ENCODE measurements at places on chromosomes 7 and 10.
A peak's percentile ranks its signal among the peaks of the same experiment; 100 is the strongest.

GRCh38 chr7:159175792-159176191 lies 31.1 kb upstream of the VIPR2 start:
- DNase-seq: no peak

DNA sequence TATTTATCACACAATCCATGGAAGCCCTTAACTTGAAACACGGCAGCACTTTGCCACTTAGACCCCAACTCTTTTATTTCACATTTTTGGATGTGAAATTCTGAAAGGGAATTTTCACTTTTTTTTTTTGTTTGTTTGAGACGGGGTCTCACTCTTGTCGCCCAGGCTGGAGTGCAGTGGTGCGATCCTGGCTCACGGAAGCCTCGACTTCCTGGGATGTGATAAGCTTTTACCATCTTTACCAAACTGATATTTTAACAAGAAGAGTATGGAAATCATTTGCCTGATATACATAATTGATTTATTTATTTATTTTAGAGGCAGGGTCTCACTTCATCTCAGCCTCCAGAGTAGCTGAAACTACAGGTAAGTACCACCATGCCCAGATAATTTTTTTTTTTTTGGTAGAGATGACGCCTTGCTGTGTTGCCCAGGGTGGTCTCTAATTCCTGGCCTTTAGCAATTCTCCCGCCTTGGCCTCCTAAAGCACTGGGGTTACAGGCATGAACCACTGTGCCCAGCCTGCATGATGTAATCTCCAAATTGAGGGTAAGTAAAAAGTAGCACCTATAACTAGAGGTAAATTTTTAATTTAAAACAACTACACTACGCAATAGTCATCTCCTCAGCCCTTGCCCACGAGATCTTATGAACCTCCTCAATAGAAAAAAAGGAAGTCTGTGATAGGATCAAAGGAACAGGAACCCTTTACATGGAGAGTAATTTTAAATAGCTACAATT lies 180.7 kb upstream of the KLF14 start:
- DNase-seq: no peak

DNA sequence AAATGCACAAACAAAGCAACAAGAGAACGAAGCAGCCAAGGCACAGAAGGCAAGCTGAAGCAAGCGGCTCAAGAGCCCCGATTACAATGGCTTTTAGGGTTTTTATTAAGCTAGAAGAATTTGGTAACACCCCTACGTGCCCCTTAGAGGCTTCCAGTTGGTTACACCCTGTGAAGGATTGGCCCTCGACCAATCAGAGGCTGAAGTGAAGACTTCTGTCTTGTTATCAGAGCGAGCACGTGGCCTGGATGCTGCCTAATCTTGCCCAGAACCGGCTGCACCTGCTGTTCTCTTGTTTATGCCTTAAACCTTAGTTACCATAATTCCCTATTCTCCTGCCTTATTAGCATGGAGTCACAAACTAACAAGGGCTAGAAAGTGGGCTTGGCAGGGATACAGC lies 21.4 kb downstream of the KCNK18 start:
- DNase-seq: no peak

DNA sequence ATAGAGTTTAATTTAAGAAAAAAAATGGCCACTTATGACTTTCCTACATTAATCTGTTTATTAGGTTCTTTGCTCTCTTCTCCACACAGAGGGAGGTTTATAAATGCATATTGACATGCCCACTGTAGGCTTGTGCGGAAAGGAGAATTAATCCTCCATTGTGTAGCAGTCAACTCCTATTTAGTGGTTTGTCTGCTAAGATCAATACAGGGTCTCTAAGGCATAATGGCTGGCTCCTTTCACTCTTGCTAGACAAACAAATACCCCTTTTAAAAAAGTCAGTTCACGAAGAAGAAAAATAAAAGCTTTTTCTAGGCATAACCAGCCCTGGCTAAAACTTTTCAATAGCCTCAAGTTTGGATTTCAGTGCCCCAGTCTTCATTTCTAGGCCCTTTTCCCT lies 141.6 kb downstream of the TSPAN12 start:
- no peak for DNase-seq

- DNase-seq: no peak
These were observed 319.8 kb downstream of the FRMD4A start for GRCh38 chr10:14010769-14011574.

- DNase-seq: no peak
These were observed 109.5 kb upstream of the ITGB1 start for GRCh38 chr10:33067481-33067880.

DNA sequence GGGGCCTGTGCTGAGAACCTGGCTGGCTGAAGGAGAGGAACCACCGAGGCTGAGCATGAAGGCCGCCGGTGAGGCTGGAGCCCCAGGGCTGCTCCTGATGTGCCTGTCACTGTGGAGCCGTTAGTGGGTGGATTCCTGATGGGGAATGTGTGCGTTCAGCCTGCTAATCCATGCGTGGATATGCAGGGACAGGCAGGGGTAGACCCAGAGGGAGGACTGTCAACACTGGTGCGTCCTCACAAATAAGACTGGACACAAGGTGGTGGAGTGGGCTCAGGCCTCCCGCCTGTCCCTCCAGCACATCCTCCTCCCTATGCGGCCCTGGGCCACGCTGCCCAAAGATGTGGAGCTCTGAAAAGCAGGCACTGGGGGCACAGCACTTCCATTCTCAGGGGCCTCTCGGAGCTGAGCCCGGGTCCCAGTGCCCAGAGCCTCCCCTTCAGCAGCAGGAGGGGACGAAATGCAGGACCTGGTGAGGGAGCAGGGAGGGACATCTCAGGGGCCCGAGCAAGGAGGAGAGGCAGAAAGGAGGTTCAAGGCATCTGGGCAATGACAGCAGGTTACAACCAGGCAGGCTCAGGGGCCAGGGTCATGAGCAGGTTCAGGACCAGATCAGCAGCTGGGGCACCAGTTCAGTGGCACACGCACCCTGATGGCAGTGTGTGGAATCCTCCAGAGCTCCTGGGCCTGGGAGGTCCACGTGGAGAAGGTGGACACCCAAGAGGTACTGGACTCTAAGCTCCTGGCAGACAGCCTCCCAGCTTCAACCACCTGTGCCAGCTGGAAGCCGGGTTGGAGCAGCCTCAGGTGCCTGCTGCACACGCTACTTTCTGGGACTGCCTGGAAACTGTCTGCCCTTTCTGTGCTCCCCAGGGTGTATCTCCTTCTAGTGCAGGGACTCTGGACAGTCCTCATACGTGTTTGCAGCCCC lies 33.5 kb upstream of the ANTXRL start:
- DNase-seq: no peak

DNA sequence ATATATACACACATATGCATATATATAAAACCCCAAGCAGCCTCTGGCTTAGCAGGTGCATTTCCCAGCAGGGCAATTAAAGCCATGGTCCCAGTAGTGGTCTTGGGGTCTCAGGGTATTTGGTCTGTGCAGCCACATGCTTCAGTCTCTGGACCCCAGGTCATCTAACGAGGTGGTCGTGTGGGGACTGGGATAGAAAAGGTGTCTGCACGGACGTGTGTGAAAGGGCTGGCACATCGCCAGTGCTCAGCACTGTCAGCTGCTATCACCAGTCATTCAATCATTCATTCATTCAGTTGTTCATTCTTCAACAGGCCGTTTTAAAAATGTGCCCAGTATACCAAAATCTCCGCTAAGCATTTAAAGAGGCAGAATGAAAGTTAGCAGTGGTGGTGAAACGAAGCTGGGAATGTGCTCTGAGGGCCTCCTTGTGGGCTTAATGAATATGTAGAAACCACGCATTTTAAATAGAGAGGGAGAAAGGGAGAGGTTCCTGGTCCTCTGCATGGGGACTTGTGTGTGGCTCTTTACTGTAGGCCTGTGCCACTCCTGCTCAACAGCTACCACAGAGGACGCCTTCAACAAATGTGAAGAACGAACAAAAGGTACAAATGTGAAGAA lies 170.4 kb downstream of the EGFR start:
- no peak for DNase-seq

DNA sequence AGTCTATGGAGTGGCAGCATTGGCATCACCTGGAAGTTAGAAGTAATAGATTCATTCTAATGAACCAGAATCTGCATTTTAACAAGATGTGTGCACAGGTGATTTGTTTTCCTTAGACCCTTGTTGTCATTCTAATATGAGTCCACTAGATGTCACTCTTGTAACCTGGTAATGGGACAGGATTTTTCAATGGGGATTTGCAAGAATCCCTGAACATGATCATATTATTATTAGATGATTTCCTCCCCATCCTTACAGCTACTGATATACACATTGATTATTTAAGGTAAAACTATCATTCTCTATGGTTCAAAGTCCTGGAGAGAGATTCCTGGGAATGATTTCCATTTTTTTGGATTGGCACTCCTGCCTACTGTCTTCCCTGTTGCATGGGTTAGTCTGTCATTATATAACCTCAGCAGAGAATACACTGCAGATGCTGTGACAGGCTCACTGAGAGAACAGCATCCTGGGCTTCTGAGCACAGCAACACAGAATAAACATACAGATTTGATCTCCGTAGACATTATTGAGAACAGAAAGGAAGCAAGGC lies 194.9 kb downstream of the SUGCT start:
- peak; percentile 35 for DNase-seq

DNA sequence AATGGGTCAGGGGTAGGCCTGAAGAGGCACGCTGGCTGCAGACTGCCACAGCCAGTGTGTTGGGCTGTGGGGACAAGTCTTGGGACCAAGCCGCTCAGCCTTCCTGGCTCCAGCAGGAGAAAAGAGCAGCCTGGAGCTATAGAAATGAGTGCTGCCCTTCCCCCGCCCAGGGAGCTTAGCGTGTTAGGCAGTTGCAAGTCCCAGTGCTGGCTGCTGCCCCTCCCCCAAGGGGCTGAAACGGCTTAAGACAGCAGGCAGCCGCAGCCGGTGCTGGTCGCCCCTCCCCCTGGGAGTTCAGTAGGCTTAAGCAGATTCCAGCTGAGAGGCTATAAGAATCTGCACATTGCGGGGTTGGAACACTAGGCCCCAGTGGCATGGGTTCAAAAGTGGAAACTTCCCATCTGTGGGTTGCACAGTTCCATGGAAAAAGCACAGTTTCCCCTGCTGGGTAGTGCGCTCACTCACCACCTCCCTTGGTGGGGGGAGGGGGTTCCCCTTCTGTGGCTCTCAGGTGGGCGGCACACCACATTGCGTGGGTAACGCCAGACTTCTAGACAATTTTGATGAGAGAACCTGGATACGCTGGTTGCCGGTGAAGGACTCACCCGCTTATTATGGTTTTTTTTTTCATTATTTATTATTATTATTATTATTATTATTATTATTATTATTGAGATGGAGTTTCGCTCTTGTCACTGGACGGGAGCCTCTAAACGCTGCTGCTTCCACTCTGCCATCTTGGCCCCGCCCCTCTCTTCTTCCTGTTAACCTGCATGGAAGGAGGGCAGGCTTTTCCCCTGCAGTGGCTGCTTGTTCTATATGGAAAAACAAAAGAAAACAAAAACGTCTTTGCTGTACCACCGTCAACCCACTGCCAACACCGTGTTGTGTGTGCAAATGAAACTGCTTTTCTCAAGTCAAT lies 151.1 kb downstream of the CXCL12 start:
- DNase-seq: no peak

DNA sequence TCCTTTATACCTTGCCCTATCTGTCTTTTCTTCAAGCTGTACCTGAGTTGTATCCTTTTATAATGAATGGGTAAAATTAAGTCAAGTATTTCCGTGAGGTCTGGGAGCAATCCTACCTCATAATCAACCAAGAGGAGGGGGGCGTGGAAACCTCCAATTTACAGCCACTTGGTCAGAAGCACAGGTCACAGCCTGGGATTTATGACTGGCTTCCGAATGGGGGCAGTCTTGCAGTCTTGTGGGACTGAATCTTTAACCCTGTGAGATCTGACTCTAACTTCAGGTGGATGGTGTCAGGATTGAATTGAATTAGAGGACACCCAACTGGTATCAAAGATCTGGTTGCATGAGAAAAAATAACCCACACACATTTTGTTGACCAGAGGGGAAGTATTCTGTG lies 23.5 kb upstream of the KCNMA1 start:
- DNase-seq: no peak

GRCh38 chr7:130899071-130899560 lies 165.1 kb upstream of the KLF14 start:
- DNase-seq: no peak

DNA sequence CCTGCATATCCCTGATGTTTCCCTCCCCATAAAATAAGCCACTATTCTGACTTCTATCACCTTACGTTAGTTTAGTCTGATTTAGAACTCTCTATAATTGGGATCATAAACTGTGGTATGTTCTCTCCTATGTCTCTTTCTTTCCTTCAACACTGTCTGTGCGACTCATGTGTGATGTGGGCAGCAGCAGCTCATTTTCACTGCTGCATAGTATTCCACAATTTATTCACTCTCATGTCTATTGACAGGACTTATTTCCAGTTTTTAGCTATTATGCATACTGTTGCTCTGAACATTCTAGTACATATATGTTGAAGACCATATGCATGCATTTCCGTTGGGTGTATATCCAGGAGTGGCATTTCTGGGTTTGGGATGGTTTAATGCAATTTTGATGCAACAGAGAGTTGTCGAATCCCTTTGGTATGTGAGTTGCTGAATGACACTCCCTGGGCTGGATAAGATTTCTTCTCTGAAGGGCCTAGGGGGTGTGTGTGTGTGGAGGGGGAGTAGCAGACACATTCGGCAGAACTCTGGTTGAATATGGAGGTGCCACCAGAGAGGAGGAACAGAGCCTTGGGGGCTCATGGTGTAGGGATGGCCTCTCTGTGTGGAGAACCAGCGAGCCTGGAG lies 87.8 kb upstream of the PCBD1 start:
- no peak for DNase-seq

DNA sequence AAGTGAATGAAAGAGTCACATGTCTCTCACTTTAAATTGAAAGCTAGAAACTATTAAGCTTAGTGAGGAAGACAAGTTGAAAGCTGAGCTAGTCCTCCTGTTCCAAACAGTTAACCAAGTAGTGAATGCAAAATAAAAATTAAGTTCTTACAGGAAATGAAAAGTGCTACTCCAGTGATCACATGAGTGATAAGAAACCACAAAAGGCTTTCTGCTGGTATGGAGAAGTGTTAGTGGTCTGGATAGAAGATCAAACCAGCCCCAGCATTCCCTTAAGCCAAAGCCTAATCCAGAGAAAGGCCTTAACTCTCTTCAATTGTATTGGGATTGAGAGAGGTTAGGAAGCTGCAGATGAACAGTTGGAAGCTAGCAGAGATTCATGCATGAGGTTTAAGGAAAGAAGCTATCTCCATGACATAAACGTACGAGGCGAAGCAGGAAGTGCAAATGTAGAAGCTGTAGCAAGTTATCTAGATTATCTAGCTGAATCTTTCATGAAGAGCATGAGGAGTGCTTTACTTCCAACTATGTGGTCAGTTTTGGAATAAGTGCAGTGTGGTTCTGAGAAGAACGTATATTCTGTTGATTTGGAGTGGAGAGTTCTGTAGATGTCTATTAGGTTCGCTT lies 261.6 kb downstream of the MDFIC start:
- no peak for DNase-seq

GRCh38 chr10:11326913-11327616 lies 284.4 kb downstream of the USP6NL start:
- DNase-seq: no peak

GRCh38 chr7:157889480-157889879 lies 552.7 kb downstream of the DNAJB6 start:
- DNase-seq: no peak

DNA sequence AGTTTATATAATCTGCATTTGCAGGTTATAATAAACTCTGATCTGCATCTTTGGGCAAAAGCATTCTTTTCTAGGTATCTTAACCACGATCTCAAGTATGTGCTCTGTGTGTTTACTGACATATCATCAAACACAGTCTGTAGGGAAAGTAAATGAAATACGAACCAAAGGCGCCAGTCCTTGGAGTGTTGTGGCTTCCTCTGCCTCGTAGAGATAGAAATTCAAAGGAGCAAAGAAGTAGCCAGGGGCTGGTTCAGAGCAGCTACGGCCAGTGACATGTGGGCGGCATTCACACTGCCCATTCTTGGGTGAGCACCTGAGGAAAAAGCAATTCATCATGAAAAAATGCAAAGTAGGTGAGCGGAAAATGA lies 38.7 kb downstream of the LAMB4 start:
- no peak for DNase-seq

Measured in NCI-H2081 (cell line).